ENCODE measurements at places on chromosomes 12 and 14.

- no peak for DNase-seq
Measured at GRCh38 chr14:31200702-31200990, 6.9 kb downstream of the HECTD1 start.

DNA sequence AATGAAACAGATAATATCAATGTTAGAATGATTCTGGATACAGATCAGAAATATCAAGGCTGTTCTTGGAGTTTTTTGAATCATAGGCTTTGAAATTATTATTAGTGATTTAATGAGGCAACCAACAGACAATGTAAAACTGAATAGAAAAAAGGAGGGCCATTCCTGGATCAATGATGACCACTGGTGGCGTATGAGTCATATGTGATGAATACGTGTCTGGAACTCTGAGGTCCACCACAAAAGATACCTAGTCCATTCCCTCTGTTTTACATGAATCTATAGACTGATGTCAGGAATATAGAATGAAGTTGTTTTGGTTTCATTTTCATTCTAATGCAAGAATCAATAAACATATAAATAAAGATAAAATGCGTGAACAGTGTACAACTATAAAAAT is 78.3 kb upstream of the RTL1 start:
- no peak for DNase-seq

DNA sequence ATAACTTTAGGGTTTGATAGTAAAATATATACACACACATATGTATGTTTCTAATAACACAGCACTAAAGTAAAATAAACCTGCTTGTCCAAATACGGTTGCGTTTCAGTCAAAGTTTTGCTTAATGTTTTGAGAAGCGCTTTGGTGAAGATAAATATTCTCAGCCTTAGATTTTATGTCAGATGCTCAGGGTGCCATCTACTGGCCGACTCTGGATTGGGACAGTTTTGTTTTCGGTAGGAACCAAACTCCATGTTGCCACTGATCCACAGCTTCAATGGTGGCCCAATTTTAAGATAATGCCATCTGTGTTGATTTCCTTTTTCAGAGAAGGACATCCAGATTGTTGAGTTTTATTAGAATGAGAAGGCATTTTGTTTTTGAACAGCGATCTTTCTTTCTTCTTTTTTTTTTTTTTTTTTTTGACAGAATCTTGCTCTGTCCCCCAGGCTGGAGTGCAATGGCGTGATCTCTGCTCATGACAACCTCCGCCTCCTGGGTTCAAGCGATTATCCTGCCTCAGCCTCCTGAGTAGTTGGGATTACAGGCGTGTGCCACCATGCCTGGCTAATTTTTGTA is 43.1 kb downstream of the LLPH start:
- DNase-seq, result peak; percentile 51

DNA sequence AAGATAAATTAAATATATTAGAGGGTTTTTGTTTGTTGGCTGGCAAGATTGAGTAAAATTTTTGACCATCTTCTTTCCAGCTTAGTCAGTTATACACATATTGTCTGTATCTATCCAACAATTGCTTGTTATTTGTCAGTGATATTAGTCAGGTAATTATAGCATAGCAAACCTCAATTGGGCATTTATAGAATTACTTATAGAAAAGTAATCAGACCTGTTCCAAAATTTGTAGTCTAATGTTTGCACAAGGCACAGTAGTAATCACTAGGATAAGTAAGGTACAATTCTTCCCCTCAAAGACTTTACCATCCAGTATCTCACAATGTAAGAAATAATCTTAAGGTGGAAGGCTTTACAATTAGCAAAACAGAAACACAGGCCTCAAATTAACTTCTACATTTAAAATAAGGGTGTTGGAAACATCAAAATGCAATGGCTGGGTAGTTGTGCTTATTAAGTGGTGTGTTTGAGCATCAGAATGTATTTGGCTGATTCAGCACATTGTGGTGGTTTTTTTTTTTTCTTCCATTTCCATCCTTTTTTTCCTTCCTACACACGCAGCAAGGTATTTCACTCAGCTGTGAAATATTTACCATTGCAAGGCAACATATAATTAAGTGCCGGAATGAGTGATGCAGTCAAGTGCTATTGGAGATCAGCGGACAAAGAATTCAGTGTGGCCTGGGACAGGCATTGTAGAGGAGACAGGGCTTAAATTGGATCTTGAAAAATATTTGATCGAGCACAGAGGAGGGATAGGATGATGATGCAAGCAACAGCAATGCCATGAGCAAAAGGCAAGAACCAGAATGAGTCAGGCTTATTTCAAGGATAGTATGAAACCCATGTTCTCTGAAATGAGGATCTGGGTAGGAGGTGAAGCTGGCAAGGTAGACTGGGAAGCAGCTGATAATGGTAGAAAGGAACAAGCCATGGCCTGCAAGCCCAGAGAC is 178.2 kb downstream of the AKAP6 start:
- DNase-seq, result no peak

DNA sequence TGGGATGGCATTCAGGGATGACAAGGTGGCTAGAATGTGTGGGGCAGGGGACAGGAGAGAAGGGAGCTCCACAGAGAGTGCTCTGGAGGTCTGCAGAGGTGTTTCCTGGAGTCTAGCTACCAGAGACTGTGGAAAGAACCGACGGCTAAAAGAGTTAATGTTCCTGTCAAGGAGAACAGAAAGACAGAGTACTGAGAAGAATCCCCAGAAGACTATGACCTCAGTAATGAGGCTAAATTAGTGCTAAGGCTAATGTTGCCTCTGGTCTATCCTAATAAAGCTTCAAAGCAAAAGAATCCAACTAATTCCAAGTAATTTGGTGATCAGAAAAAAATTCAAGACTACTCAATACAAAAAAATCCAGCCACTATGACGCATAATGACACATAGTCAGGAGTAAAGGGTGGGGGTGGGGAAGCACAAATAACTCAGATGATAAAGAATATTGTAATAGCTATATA is 44.7 kb downstream of the FERMT2 start:
- DNase-seq, result no peak

GRCh38 chr14:99128185-99128584 is 143.8 kb downstream of the BCL11B start:
- DNase-seq, result no peak

- DNase-seq, result no peak
Measured at GRCh38 chr12:69633061-69633460, 22.4 kb upstream of the LRRC10 start.

DNA sequence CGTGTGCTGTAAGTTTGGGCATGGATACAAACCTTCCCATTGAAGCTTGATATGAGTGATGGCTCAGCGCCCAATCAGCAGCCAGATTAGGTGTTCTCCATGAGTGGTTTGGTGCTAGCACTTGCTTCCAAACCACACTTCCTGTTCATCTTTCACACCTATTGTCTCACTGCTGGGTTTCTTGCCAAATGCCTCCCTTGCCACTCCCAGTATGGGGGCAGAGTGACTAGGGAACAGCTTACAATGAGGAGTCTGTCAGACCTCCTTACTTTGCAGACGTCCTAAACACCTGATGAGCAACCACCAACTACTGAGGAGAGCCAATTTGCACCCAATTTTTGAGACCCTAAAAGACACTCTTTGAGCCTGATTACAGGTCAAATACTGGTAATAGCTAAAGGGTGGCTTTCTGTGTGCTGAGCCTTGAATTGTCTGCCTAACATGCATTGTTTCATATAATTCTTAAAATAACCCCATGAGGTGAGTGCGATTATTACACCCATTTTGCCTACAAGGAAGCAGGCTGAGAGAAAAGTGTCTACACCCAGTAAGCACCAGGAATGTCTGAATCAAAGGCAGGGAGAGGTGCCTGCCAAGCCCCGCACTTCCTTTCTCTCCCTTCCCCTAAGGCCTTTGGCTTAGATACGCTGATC is 48.4 kb upstream of the FOS start:
- DNase-seq, result peak; percentile 10

DNA sequence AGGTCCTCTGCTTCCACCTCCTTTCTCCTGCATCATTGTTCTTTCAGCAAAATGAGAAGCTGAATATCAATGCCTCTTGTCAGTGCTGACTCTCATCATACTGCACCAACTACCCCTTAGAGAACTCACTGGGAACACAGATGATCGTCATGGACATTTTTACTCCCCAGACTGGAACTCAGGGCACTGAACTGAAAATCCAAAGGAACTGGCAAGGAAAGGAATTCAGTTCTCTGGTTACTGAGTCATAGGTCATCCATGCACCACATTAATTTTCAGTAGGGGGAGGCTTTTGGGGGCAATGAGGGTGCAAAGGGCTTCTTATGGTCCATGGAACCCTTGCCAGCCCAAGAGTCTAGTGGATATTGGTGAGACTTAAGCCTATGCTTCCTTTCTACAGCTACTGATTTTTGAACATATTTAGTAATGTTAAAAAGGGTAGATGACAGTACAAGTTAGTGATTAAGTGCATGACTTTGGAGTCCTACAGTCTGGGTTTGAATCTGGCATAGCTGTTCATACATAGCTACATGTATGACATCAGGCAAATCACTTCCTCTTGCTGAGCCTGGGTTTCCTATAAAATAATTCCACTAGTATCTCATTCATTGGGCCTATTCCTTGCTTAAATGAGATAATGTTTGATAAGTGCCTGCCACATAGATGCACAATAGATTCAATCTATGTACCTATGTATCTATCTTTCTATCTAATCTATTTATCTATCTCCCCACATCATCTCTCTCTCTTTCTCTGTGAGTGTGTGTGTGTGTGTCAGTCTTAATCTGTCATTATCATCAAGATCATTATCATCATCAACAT is 29.2 kb downstream of the BBS10 start:
- no peak for DNase-seq

DNA sequence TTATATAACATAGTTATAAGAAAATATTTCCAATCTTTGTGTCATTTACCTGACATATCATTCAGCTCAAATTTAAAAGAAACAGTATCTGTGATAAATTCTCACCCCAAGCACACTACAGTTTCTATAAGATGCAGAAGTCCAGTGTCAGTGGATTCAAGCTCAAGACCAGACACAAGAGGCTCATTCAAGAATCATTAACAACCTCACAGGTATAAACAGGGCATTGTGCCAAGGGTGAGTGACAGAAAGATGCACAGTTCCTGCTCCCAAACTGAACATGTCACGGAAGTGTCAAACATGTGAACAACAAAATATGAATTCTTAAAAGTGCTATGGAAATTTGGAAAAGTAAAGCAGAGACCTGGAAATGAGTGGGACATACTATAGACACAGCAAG is 12.8 kb downstream of the ATP2B1 start:
- DNase-seq, result no peak

DNA sequence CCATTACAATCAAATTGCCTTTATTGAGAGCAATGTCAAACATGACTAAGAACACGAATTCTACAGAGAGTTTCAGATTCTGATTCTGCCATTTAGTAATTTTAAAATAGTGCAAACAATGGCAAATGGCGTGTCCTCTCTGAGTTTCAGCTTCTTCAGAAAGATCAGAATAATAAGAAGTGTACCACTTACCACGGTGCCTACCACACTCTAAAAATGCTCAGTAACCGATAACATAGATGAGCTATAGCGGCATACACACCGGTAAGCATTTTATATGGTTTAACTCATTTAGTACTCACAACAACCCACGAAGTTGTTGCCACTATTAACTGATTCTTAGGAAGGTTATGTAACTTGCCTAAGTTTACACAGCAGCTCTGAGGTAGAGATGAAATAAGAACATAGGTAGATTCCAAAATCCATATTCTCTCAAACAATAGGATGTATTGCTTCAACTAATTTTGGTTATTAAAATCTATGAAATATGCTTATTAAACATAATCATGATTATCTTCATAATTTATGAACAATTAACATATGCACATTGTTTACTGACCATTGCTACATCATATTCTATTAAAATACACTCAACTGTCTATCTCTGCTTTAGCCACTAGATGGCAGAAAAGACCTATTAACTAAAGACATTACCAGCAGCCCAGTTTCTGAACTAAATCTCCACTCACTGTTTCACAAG is 38.3 kb downstream of the SLC6A15 start:
- no peak for DNase-seq

GRCh38 chr14:64681796-64682710 is 22.2 kb upstream of the PLEKHG3 start:
- no peak for DNase-seq

GRCh38 chr12:12819752-12820311 is 6.7 kb downstream of the DDX47 start:
- no peak for DNase-seq

DNA sequence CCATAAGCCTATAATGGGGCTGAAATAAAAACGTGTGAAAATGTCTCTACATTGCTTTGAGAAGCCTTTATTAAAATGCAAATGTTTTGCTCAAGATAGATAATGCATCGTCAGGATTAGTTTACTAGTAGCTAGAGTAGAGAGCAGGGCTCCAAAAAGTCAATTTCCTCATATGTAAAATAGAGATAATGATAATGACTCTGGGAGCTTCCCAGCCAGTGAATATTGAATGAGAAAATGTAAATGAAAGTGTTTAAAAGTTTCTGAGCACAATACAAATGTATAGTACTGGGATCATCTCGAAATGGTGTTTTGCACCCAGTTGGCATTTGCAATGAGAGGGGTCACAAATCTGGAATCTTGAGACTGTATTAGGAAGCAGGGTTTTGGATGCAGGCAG is 135.3 kb downstream of the OTOGL start:
- no peak for DNase-seq

DNA sequence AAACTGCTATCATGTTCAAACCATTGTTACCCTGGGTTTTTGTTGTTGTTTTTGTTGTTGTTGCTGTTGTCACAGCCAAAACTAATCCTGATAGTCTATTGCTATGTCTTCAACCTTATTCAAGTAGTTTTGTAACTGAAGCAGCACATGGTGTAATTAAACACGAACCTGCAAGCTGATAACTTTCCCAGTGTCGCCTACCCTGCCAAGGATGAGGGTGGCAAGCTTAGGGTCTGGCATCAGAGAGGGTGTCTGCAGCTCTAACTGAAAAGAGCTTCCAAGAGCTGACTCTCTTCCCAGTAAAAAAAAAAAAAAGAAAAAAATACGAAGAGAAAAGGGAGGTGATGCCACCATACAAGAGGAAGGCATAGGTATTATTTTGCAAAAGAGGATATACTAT is 86.3 kb upstream of the BCL2L14 start:
- no peak for DNase-seq

GRCh38 chr12:75361408-75361807 is 26.9 kb downstream of the GLIPR1L1 start:
- DNase-seq, result no peak

- no peak for DNase-seq
Measured at GRCh38 chr14:103731916-103732867, 16.6 kb downstream of the ZFYVE21 start.

GRCh38 chr14:71354801-71355200 is 447.5 kb downstream of the PCNX1 start:
- DNase-seq, result no peak

GRCh38 chr12:57444744-57445143 is 10.2 kb downstream of the INHBC start:
- DNase-seq, result no peak

GRCh38 chr14:68968721-68969120 is 10.4 kb downstream of the ACTN1 start:
- DNase-seq, result no peak

GRCh38 chr12:113469949-113470743 is 1.5 kb downstream of the LHX5 start:
- DNase-seq, result no peak

DNA sequence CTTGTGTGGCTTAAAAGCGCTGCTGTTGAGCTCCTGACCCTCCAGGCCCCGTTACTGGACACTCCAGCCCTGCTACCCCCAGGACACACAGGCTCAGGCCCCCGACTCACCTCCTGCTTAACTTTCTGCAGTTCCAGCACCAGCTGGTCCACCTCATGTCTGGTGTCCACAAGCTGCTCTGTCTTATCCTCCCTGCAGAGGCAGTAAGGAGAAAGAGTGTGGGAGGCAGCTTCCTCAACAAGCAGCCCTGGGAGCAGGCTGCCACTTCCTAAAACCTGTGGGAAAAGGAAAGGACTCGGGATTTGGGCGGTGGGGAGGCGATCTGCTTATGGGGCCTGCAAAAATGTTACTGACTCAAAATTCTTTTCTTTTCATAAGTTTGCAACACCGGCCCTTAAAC is 79.2 kb downstream of the CCDC88C start:
- no peak for DNase-seq

Data from stimulated activated CD4-positive, alpha-beta T cell treated with anti-CD3 and anti-CD28 coated beads, Interleukin-12 subunit alpha, Interleukin-12 subunit beta, amount 100 ng/mL, for 24 hours (primary cell).